ENCODE measurements at places on chromosomes 6 and 20.

- DNase-seq, result no peak
Observed at GRCh38 chr20:44319839-44320422, 8.9 kb upstream of the FITM2 start.

DNA sequence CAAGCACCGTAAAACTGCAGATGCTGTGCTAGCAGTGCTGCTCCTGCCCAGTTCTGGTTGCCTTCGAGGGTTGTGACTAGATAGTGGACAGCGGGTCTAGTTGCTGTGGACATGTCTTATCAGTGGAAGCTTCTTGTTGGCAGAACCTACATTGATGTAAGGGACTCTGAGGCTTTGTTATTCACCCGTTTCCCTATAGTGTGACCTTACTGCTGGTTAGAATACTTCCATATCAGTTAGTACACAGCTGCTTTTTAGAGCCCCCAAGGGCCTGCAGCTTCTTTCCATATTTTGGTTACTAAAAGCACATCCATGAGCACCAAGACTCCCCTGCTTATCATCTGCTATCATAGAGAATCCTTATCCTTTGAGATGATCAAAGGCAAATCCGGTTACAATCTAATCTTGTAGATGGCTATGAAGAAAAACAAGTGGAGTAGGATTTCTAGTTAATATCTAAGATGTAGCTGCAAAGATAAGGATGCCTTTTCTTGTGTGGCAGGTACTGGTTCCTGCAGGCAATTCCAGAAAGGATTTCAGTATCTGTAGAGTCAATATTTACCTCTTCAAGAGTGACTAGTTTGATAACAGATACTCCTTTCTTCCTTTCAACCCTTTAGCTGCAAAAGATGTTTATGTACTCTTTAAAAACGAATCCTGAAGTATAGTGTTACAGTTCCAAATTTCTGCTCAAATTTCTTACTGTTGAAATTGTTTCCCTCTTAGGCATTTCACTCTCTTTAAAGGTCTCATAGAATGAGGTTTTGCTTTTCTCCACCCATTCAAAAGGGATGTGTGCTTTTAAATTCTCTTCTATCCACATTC, 163.6 kb downstream of the JARID2 start:
- DNase-seq, result no peak

- peak; percentile 37 for DNase-seq
Observed at GRCh38 chr6:31897612-31898382, at the start of gene EHMT2. Gene EHMT2, minus strand, starts transcription at chr6:31897698. Its CDS starts 21 bp downstream, at chr6:31897677.

GRCh38 chr6:1104988-1105670, 206.8 kb upstream of the FOXQ1 start:
- no peak for DNase-seq

DNA sequence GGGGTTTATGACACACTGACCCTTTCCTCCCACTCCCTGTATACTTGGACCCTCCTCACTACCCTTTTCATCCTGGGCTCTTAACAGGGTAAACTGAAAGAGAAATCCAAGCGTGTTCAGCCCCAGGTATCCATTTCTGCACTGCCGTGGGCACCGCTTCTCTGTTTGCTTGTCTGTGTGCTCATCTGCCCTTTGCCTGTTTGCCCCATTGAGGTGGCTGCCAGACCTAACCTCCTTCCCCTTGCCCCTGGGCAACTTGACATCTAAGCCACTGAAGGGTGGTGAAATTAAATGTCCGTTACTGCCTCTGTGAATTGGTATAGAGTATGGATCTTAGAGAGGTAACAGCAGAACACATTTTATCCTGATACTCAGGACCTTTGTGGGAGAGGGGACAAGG, 38.7 kb downstream of the ACSS2 start:
- DNase-seq, result no peak

- no peak for DNase-seq
Observed at GRCh38 chr6:165830761-165831160, 167.7 kb upstream of the PDE10A start.

DNA sequence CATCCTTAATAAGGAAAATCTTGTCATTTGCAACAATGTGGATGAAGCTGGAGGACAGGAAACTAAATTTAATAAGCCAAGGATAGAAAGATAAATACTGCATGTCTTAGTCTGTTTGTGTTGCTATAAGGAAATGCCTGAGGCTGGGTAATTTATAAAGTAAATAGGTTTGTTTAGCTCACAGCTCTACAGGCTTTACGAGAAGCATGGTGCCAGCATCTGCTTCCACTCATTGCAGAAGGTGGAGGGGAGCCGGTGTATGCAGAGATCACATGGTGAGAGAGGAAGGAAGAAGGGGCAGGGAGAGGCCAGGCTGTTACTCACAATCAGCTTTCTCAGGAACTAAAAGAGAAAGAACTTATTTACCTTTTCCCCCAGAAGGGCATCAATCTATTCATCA, 118.9 kb upstream of the SMLR1 start:
- no peak for DNase-seq

GRCh38 chr20:63327231-63327745, 33.9 kb downstream of the CHRNA4 start:
- DNase-seq, result no peak

DNA sequence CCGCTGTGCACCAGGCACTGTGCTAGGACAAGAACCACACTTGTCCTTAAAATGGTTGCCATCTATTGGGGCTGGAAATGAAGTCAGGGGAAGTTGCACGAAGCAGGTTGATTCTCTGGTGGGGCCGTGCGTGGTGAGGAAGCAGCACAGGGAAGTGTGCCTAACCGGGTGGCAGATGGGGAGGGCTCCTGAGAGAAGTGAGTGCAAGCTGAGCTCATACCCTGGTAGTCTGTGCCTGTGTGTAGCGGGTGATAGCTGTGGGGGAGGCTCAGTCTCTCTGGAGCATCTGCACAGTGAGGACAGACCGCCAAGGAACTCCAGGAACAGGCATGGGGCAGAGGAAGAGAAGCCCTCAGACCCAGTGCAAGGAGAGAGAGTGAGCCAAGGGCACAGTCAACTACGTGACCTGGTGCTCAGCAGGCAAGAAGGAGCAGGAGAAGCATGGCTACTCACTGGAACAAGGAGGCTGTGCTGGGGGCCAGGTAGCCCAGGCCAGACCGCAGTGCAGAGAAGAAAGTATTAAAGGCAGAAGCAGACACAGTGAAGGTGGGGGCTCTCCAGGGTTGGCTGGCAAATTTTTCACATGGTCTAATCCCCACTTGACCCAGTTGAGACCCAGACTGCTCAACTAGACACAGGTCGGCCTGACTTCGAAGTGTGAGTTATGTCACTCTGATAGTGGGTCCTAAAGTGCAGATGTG, 155.0 kb downstream of the CDH26 start:
- DNase-seq, result no peak

DNA sequence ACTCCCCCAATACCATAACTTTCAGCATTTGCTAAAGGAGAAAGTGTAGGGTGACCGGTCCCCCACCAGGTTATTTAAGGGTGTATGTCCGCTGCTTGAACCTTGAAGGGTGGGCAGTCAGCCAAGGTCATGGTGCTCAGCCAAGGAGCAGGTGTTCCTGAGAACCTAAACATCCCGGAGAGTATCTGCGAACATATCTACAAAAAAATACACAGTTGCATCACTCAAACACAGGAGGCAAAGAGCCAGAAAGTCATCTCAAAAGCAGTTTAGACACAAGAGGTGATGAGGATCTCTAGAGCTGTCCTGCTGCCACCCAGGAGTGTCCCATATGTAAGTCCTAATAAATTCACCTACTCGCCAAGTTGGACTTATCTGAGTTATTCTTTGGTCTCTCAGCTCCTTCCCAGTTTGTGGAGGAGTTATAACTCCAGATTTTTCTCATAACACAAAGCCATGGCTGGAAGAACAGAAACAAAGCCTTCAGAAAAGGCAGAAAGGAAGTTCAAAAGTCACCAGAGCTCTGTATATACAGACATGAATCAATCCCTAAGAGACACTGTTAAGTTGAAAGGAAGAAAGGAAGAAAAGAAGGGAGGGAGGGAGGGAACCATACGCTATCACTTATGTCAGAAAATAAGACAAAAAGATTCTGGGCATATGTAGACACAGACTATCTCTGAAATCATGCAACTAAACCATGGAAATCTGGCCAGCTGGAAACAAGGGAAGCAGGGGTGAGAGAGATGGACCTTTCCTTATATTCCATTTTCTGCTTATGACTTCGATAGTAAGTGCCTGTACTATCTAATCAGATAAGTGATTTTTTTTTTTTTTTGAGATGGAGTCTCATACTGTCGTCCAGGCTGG, 11.3 kb downstream of the MBOAT1 start:
- no peak for DNase-seq

DNA sequence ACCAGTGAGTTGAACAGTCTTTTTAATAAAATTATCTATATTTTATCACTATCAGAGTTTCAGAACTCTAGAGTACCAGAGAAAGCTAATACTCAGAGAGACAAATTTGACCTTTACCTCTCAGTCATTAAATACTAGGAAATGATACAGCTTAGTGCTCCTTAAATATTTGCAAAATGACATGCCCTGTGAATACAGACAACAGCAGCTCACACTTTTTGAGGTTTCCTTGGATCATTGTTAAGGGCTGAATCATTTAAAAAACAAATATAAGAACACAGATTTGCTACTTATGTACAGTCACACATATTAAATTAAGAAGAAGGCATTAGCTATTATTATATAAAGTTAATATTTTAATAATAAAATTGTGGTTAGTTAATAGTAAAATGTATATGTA, 1158.7 kb upstream of the EYS start:
- DNase-seq, result no peak

DNA sequence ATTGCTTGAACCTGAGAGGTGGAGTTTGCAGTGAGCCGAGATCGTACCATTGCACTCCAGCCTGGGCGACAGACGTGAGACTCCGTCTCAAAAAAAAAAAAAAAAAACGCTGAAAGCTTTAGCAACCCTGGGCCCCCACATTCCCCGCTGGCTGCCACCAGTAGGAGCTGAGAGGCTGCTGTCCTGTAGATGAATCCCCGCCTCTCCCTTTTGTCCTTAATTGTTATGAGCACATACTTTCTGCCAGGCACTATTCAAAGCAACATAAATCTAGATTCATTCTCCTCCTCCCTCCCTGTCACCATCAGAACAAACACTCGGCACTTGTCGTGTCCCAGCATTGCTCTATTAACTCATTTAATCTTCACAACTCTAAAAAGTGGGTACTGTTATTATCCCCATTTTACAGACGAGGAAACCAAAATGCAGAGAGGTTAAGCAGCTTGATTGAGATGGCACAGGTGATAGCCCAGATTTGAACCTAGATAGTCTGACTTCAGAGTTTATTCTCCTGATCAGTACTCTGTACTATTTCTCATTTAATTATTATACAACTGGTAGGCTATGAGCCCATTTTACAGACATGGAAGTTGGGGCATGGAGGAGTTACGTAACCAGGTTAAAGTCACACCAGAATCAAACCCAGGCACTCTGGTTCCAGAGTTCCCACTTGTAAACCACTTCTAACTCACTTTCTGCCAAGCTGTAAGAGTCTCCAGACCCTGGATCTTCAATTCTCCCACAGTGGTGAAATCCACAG, 97.4 kb downstream of the EYA2 start:
- DNase-seq, result no peak

- DNase-seq, result no peak
Observed at GRCh38 chr6:43705996-43706395, 18.4 kb upstream of the MRPS18A start.

- DNase-seq, result no peak
Observed at GRCh38 chr6:36730424-36731380, 33.1 kb downstream of the RAB44 start.

DNA sequence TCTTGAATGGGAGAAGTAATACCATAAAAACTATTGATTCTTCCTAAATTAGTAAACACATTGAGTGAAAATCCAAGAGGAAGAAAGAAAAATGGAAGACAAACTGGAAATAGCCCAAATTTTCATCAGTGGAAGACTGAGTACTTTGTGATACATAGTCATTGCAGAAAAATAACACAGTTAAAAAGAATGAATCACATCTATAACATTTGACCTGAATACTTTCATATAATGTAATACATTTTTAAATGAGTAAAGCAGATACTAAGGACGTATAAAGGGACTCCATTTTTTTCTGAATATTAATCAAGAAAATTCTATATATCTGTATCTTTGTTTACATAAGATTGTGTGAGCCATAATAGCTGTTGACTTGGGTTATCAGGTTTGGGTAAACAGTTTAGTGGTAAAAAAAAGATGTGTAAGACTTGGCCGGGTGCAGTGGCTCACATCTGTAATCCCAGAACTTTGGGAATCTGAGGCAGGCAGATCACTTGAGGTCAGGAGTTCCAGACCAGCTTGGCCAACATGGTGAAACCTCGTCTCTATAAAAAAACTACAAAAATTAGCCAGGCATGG, 4.3 kb upstream of the SLC17A2 start:
- DNase-seq, result no peak

DNA sequence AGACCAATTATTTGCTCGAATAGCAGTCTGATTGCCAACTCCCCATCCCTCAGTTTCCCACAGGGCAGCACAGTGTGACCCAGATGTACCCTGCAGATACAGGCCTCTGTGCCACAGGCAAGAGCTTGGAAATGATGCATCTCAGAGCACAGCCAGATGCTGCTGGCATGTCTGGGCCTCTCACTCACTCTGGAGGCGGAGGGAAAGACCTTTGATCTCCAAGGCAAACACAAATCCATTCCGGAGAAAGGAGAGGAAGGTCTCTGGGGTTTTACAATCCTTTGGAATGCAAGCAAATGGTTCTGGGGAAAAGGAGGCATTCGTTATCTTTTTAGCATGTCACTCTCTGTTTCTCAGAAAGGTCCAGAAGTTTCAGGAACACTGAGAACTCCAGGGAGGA, 74.2 kb downstream of the RIOK1 start:
- no peak for DNase-seq

GRCh38 chr20:858011-858410, 24.5 kb downstream of the FAM110A start:
- DNase-seq, result no peak

DNA sequence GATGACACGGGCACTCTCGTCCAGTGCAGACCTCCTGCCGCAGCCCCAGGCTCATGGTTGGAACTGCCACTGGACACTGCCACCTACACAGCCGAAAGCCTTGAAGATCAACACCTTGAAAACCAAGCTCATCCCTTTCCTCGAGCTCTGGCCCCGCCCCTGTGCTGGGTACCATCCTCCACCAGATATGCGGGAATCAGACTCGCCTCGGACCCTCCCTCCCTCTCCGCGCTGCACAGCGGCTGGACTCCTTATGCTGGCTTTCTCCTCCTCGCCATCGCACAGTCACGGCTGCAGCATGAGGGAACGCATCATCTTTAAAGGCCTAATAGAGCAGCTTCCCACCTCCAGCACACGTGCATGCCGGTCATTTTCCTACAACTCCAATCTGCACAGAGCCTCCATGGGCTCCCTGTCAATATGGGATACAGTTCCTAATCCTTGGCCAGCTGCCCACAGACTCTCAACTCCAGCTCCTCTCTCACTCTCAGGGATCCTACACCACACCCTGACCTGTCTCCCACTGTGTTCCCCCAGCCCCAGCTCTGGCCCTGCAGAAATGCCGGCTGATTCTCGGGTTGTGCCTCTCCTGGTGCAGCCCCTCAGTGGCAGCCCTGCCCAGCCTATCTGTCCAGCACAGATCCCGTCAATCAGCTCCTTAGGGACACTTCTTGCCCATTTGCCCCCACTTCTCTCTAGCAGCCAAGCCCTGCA, 23.2 kb downstream of the TXNDC5 start:
- no peak for DNase-seq

GRCh38 chr20:24574797-24575196, 105.4 kb downstream of the SYNDIG1 start:
- DNase-seq, result no peak
